NCI-H1694 (cell line): ENCODE measurements at places on chromosomes 2 and 18.

GRCh38 chr2:185484602-185485001, 254.0 kb upstream of the FSIP2 start:
- no peak for DNase-seq

DNA sequence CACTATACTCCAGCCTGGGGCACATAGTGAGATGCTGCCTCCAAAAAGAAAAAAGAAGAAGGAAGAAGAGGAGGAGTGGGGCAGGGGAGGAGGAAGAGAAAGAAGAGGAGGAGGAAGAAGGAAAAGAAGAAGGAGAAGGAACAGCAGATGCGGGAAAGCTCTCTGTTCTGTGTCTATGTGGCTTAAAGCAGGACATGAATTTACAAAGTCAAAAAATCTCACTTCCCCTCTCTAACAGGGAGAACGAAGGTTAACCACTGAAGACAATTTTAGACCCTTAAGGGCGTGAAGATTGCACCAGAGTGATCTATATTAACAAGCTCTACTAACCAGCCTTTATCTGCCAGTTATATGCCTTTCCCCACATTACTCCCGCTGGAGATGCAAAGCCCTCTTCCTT, 258.9 kb downstream of the METTL4 start:
- DNase-seq, result no peak

DNA sequence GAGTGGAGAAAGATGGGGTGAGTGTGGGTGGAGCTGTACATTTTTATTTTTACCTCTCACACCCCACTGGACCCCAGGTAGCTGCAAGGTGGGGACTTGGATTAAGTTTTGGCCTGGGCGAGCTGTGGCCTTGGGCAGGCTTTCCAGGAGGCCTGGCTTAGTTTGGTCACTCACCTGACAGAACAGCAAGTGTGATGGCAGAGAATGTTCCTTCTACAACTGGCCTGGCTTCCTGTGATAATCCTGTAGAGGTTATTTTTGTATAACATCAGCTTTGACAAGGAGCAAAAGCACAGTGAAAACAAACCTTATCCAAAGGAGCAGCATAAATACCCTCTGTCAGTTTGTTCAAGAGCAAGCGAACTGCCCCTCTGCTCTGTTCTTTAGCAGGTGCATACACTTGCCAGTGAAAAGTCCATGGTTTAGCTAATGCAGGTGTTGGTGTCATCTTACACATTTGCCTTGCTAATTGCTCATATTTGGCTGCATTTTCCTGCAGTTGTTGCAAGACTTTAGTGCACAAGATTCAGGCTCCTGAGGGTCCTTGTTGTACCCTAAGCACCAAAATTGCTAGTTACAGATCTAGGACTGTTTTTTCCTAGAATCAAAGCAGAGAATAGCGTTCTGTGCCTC, 6.3 kb downstream of the THNSL2 start:
- no peak for DNase-seq

GRCh38 chr2:118845005-118845521, 2.4 kb downstream of the EN1 start:
- no peak for DNase-seq

DNA sequence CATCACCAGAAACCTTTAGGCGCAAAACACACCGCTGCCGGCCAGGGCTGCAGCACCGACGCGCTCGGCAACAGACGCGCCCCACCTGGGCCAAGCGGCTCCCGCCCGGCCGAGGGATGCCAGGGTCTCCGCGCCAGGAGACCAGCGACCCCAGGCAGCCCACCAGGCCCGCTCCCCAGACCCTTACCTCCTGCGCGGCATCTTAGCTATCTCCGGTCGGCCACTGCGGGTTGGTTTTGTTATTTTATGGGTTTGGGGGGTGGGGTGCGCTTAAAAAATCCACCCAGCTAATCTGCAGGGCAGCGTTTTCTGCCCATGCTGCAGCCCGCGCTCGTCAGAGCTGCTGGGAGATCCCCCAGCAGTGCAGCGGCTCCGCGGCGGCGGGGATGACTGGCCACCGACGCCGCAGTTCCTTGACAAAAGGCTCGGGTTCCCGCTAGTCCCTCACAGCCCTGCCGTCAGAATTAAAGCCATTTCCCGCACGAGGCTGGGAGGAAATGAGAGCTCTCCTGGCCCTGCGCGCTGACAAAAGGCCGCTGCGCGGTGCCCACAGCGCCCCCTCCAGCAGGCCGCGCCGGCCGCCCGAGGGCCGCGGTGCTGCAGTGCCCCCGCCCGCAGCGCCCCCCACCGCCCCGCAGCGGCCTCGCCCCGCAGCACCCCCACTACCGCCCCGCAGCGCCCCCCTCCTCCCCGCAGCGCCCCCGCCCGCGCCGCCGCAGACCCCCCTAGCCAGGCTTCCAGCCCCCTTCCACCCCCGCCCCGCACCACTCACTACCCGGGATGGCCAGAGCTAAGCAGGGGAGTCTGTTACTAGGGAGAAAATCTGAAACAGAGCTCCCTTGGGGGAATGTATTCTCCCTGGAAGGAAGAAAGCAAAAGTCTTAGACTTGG, at the start of gene ADD2:
Gene ADD2 (minus strand): TSS at position 502 of the 891 bp plus-strand sequence. CDS start 61,792 bp downstream, outside the sequence.
- DNase-seq, result peak; percentile 60

DNA sequence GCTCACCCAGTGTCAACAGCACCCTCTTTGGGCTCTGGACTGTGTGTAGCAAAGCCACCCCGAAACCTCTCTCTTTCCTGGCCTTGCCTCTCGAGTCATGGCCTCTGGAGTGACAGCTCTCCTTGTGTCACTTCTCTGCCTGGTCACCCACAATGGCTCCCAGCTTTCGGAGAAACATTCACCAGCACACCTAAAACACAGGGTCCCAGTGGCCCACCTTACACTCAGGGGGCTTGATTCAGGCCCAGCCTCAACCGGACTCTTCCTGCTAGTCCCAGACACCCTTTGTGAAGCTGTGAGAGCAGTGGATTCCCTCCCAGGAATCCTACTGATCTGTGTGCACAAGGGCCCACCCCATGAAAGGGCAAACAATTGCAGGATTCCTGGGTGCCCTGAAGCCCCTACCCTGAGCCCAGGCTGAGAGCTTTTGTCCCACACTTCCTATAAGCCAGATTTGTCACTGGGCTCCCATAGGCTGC, 137.2 kb upstream of the HAAO start:
- DNase-seq, result no peak
